ENCODE measurements at places on chromosomes 1 and 21.

DNA sequence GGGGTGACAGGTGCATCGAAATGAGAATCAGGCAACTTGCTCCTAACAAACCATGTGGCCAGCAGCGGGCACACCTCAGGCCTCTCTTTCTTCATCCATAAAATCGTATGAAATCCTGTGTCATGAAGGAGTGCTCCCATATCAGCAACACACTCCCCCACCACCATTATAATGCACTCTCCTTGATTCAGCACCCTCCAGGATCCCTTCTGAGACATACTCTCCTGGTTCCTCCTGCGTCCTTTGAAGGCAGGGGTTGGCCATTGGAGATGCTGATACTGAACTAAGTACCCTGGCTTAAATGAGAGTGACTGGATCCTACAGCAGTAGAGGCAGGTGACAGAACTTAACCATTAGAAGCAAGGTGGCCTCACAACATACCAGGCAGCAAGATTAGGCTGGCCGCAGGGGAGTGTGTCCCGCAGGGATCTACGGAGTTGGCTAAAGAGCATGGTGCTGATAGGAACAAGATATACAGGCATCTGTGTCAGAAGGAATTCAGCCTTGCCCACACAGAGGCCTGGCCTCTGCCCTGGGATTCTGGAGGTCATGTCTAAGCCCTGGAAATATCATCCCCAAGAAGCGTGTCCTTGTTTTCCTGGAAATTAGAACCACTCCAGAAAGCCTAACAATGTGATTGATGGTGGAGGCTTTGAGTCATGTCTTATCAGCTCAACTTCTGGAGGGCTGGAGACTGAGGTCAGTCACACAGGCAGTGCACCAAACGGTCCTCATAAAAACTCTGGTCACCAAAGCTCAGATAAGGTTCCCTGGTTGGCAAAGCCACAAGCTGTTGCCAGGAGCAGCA is 16.8 kb downstream of the S100A7A start:
- no peak for DNase-seq

DNA sequence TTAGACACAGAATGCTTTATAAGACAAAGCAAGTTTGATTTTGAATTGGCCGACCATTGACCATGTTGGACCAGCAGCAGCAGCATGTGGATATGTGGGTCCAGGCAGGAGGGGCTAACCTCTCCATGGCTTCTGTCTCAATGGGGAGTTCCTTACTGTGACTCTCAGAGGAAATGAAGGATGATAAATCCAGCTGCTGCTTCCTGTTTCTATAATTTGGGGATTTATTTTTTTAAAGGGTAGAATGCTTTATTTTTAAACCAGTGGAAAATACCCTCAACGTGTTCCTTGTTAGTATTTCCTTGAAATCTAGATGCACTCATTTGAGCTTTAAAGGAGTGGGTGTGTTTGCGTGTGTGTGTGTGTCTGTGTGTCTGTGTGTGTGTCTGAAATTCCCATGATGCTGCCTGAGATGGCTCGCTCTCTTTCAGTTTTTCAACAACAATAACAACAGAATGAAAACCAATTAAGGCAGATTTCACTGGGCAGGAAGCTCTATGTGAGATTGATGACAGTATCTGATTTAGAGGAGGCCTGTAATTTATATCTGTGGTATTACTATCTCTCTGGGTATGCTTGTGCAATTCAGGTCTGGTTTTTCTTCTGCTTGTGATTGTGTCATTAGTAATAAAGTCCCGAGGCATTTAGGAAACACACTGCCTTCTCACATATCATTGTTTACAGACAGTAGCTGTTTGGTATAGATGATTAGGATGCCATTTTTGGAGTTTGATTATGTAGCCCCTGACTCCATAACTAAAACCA is 86.1 kb upstream of the ZNF326 start:
- DNase-seq = no peak

- no peak for DNase-seq
Measured at GRCh38 chr1:12358499-12358898, 128.7 kb downstream of the VPS13D start.

- DNase-seq = peak; percentile 52
Measured at GRCh38 chr1:10782491-10783244, 13.8 kb downstream of the CASZ1 start.

DNA sequence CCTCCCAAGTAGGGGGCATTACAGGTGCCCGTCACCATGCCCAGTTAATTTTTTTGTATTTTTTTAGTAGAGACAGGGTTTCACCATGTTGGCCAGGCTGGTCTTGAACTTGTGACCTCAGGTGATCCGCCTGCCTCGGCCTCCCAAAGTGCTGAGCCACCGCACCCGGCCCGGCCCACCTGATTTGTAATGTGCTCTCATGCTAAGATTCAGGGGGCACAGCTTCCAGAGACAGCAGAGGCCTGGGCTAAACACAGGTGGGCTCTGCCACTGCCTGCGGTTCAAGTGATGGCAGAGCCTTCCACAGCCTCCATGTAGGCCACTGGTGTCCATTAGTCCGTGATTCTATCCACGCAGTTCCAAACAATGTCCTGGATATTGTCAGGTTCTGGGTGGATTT is 98.4 kb downstream of the PDE9A start:
- no peak for DNase-seq

All from frontal cortex (tissue), 4 donors.